ENCODE measurements at places on chromosomes 7 and 10.

- DNase-seq, result no peak
These were observed 137.0 kb downstream of the GLCCI1 start for GRCh38 chr7:8105449-8106095.

DNA sequence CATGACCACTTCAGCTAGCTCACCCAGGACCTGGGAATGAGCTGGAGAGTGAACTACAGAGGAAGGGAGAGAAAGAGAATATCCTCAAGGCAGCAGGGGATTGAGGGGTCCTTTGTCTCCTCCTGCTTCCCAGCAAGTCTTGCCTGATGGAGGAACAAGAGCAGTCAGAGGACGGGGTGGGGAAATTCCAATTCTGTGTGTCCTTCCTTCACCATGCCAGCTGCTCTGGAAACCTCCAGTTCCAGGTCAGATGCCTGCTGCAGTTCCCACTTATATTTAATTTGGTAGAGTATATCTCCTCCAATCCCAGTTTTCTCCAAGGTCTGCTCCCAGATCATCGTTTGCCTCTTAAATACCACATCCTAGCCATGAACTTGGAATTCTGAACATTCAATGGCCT lies 21.4 kb upstream of the LEP start:
- no peak for DNase-seq

GRCh38 chr10:104731192-104731591 lies 90.1 kb downstream of the SORCS3 start:
- no peak for DNase-seq

- DNase-seq, result no peak
These were observed 103.5 kb downstream of the AGMO start for GRCh38 chr7:15457990-15458955.

- no peak for DNase-seq
These were observed 125.1 kb downstream of the PLXNA4 start for GRCh38 chr7:132451161-132451560.

DNA sequence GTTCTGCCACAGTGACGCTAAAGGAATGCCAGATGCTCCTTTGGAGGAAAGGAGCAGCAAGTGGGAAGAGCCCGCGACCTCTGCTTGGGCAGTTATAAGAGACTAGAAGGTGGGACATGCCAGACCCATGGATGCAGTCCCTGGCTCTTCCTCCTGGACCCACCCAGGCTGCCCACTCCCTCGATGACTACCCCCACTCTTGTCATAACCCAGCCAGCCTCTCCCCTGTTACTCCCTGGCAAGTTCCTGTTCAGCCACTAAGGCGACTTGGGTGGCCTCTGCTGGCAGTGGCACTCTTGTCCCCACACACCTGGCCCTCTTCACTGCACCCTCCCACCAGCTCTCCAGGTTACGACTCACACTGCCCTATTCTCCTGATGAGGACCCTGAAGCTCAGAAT lies 33.5 kb downstream of the COL13A1 start:
- no peak for DNase-seq

- no peak for DNase-seq
These were observed 18.9 kb upstream of the PRSS37 start for GRCh38 chr7:141860207-141860606.

DNA sequence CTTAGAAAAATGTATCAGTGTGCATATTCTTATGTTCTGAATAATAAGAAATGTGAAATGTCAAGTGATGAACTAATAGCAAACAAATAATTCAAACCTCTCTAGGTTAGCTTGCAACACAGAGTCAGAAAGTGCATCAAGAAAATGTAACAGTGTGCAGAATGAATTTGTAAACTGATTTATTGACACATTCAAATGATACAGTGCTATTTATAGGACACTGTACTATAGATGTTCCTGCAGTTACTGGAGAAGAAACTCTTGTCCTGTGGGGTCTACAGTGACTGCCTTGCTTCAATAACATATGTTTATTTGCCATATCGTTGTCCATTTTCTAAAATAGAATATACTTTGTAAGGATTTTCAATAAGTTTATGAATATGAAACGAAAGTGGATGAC lies 639.0 kb downstream of the CNTNAP2 start:
- DNase-seq, result no peak

DNA sequence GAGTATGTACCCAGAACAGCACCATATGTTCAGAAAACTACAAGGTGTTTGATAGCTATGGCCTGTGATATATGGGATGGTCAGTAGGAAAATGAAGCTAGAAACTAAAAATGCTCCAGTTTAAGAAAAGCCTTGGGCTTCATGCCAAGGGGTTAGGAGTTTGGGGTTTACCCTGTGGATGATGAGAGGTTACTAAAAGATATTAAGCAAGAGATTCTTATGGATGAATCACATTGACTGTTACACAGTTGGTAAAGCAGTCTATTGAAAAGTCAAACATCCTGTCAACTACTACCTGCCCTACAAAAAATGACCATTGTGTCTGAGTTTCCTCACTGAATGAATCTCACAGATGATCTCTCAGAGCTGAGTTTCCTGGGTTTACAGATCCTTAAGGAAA lies 166.2 kb upstream of the INHBA start:
- no peak for DNase-seq

- DNase-seq, result no peak
These were observed 152.8 kb downstream of the RTKN2 start for GRCh38 chr10:62115842-62116241.

DNA sequence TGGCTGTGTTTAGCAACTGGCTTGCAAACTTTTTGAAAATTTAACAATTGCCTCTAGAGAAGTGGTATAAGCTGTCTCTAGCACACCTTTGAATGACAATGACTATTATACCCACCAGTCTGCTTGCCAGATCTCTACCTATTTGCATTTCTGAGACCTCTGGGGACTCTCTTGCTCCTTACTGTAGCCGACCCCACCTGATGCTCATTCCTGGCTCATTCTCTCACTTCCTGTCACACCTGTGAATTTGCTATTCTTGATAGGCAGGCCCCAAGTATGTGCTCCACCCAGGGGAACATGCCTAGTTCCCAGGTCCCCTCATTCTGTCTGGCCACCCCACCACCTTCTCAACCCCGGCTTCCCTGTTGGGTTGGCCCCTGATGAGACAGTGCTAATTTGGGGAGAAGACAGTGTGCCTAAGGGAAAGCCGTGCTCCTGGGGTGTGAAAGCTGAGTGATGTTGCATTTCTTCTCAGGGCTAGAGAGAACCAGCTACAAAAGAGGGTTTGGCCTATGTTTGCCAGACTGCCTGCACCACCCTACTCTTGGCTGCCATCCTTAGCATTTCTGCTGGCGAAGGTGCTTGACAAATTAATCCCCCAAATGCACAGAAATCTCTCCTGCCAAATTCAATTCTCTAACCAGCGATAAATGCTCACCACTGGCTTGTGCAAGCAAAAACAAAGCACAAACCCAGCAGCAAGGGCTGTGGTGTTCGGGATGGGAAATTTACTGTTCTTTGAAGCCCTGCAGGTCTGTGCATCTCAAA lies 138.2 kb downstream of the RPS24 start:
- no peak for DNase-seq

DNA sequence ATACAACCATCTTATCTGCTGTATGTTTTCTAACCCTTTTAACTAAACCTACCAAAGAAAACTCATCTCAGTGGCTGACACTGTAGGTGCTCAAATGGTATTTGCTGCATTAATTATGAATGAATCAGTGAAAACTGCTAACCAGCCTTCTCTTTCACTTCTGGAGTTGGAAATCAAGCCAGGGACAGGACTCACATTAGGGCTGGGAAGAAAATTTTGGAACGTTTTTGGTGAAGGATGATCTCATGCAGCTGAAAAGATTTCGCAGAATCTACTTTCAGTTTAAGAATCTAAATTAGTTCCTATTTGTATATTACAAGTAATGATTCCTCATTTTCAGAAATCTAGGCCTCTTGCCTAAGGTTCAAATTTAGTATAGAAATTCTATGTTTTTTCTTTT lies 12.9 kb downstream of the MTPN start:
- no peak for DNase-seq

DNA sequence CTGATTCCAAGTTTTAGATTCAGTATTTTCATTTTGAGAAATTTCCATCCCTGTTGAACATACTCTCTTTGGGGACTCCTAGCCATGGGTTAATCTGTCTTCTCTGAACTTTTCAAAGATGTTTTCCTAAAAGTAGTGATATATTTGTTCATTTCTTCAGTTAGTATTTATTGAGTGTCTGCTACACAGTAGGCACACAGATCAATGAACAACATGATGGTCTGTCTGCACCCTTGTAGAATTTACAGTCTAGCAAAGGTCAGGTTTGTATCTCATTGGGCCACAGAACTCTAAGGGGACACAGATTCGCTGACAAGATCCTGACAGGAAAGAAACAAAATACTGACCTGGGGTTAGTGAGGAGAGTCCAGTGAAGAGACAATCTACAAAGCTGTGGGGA lies 42.2 kb upstream of the PAPSS2 start:
- no peak for DNase-seq

- no peak for DNase-seq
These were observed 38.1 kb downstream of the LRGUK start for GRCh38 chr7:134165252-134165651.

GRCh38 chr10:74736029-74736428 lies 90.4 kb upstream of the KAT6B start:
- no peak for DNase-seq

DNA sequence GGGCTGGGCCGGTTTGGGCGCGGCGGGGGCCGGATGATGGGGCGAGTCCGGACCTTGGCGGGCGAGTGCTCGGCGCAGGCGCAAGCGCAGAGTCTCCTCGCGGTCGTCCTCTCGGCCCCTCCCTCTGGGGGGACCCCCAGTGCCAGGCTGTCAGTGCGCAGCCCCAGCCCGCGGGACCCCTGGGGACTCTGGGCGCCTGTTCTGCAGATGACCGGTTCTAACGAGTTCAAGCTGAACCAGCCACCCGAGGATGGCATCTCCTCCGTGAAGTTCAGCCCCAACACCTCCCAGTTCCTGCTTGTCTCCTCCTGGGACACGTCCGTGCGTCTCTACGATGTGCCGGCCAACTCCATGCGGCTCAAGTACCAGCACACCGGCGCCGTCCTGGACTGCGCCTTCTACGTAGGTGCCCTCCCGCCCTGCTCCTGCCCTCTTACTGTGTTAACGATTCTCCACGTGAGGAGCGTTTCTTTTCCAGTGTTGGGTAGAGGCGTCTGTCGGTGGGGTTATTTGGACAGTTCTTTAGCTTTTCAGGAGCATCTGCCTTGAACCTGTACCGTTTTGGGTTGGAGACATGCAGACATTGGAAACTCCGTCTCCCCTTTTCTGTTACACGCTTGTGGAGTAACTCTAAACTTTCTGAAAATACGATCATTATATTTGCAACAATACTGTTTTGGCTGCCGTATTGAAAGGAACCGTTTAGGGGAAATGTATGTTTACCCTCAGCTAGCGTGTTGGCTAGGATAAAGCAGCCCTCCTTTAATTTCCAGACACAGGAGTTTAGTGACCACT lies 706 bp downstream of the BUB3 start:
- DNase-seq, result no peak

All from stimulated activated CD4-positive, alpha-beta T cell treated with anti-CD3 and anti-CD28 coated beads, Interleukin-1b, Interleukin-23, amount 100 ng/mL, for 4 hours (primary cell).